ENCODE measurements at places on chromosomes 2 and 18.
A peak's percentile ranks its signal among the peaks of the same experiment; 100 is the strongest.

GRCh38 chr2:148928395-148928794 lies 53.4 kb downstream of the KIF5C start:
- DNase-seq = peak; percentile 40

DNA sequence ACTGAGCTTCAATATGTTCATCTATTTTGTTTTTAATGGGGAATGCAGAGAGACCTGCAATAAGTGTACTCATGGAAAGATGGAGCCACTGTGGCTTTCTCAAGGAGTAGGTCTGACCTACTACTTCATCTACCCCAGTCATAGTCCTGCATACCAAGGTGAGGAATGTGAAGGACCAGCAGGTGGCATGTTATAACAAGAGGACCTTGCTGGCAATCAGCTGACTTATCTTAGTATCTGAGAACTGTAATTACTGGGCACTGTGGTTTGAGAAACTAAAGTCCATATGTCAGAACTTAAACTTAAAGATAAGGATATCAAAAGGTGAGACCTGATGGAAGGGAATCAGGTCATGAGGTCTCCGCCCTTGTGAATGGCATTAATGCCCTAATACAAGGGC lies 1104.2 kb downstream of the BCL11A start:
- no peak for DNase-seq

- no peak for DNase-seq
These were observed 123.8 kb downstream of the BCL11A start for GRCh38 chr2:60429681-60430080.

DNA sequence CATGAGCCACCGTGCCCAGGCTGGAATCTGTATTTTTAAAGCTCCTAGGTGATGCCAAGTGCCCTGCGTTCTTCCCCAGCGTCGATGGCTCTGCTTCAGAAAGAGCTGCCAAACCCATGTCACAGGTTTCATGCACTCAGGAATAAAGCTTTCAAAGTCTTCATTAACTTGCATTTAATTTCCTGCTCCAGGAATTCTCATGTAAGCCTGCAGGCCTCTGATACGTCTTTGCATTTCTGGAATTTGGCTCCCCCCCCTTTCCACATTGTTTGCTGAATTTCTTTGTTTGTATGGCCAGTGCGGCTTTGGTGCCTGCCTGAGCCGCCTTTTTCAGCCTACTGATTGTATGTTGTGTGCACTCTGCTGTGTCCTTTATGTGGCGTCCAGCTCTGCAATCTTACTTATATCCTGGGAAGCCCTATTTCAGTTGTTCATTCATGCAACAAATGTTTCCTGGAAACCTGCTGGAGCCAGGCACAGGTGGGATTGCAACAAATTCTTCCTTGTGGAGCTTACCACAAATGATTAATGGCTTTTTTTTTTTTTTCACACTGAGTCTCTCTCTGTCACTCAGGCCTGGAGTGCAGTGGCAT lies 17.9 kb upstream of the OTOF start:
- DNase-seq = no peak

DNA sequence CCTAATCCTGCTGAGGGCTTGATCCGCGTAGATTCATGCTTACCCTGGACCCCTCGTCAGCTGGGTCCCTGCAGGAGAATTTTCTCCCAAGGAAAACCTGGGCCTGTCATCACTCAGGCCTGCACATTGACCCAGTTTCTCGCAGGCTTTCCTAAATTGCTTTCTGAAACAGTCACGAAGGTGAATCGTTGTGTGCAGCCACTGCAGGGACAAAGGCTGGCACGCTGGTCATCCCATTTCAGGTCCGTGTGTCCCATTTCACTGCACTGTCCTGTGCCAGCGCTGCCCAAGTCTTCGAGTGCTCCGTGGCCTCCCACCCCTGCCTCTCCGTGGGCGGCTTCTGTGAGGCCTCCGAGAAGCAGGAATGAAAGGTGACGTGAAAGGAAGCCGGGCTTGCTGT lies 62.8 kb upstream of the YWHAQ start:
- DNase-seq = no peak

DNA sequence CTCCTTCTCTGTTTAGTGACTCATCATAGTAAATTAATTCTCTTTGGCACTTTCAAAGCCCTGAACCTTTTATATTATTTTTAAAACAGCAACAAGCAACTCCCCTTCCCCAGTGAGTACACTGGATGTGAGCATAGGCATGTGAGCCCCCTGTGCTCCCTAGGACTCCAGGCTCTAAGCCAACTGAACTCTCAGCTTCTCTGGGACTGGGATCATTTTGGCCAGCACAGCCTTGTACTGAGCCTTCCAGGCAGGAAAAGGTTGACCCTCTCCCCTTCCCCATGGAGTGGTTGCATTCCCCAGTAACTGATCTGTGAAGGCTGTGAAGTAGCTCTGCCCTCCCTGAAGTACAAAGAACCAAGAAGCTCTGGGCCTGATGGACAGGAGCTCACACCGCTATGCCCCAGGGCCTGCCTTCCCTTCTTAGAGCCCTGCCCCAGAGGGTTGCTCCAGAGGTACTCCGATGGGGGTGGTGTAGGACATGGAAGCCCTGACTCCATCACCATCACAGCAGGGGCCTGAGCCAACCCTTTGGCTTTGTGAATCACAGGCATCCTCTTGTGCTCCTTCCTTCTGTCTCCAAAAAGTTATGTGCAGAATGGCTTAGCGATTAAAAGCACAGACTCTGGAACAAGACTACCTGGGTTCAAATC lies 57.8 kb downstream of the ADD2 start:
- DNase-seq = no peak

- DNase-seq = no peak
These were observed 94.2 kb upstream of the SP3 start for GRCh38 chr2:174059178-174059883.

- DNase-seq = no peak
These were observed 14.3 kb upstream of the SLC25A52 start for GRCh38 chr18:31774962-31775361.

- no peak for DNase-seq
These were observed 404.7 kb downstream of the BCL11A start for GRCh38 chr2:60148716-60149115.

- peak; percentile 52 for DNase-seq
These were observed 1434.4 kb downstream of the LRP1B start for GRCh38 chr2:140696449-140696848.

DNA sequence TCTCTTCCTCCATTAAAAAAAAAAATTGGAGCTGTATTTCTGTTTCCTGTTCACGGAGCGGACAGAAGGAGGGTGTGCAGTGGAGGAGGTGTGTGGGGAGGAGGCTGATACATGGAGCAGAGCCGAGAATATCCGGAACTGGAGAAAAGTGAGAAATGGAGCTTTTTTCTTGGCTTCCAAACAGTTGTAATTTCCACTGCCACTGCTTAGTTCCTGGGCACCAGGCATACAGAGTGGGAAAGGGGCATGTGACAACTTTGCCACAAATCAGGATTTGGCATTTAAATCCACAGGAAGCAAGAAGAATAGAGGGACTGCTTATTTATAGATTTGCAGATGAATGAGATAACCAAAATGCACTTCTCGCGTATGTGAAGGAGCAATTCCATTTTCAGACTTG lies 71.2 kb downstream of the BCL11A start:
- DNase-seq = no peak

- DNase-seq = no peak
These were observed 154.9 kb downstream of the AQP4 start for GRCh38 chr18:26710470-26711096.

- DNase-seq = no peak
These were observed 190.8 kb downstream of the RTP5 start for GRCh38 chr2:242060212-242060835.

GRCh38 chr2:140990416-140990815 lies 1140.4 kb downstream of the LRP1B start:
- no peak for DNase-seq

DNA sequence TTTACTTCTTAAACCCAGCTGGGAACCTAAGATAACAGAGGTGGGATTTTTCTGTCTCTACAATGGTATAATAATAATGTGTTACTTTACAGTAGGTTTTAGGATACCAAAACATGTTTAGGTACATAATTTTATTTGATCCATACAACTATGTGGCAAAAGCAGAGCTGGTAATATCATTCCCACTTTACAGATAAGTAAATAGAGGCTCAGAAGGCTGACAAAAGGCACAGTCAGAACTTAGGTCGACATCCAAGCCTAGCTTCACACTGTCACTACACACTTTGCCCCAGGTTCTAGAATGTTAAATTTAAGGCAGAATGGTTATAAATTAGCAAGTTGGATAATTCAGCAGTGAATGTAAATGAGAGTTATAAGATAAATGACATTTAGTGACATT lies 189.6 kb upstream of the PARD3B start:
- no peak for DNase-seq

GRCh38 chr2:169838743-169839489 lies 11.7 kb downstream of the UBR3 start:
- DNase-seq = no peak

DNA sequence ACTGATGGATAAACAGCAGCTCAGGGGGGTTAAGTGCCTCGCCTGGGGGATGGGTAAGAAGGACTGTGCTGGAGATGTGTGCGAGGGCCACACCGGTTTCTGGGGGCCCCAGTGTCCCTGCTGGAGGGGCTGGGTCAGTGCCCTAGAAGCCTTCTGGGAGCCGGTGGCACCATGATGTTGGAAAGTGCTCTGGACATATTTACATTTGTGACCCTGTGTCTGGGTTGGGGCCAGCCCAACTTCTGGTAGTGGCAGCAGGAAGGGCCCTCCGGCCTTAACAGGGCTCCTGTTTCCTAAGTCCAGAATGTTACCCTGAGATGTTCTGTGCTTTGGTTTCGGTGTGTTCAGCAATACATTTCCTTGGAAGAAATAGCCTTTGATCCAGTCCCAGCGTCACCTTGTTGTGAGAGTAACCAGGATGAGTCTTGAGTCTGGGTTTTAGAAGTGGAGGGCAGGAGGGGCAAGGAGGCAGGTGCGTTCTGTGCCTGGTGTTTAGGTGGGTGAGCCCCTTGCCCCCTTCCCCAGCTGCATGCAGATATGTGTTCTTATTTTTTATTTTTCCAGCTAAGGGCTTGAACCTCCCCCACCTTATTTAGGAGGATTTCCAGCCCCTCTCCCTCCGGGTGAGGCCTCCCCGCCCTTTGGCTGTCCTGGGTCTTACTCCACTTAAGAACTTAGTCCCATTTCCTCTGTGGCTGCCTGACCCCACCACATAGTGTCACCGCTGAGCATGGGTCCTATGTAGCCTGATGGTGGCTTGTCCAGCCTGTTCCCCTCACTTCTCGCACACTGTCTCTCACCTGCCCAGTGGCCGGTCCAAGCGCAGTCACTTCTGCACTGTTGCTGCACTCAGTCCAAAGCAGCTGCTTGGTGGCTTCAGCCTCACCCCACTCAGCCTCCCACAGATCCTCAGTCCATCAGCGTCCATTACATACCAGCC lies 132.7 kb upstream of the HS6ST1 start:
- no peak for DNase-seq

DNA sequence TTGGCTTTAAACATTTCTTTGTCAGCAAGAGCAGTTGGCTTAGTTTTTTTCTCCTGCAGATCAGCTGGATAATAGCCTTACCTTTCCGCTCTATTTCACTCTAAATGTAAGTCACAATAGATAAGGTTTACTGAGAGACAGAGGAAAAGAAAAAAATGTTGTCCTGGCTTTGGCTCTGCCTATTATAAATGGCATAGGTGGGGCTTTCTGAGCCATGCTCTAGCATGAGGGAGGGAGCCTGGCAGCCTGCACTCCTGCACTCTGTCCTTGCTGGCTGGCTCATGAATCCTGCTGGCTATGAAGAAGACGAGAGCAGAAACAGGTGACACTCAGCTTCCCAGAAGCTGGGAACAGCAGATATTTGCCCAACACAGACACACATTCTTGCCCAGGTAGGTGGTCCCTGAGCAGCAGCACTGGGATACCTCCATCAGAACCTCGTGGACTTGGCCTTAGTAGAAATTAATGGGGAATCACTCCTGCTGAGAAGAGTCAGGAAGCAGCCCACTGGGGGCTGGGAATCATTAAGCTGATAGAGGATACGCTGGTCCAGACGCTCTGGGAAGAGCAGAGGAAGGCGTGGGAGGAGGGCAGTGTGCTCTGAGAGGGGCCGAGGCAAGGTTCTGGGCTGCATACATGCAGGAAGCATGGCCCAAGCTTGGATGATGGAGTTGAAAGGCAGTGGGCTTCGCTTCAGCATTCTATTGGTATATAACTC lies 514.4 kb upstream of the HS6ST1 start:
- no peak for DNase-seq

DNA sequence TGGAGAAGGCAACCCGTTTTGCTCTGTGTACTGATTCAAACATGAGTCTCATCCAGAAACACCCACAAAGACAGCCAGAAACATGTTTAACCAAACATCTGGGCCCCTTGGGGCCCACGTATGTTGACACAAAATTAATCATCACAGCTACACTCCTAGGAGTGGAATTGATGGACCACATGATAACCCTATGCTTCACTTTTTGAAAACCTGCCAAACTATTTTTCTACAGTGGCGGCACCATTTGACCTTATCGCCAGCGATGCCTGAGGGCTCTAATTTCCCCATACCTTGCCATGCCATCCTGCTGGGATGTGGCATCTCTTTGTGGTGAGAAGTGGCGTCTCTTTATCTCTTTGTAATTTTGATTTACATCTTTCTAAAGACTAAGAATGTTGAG lies 38.5 kb downstream of the PSMG2 start:
- DNase-seq = peak; percentile 79

DNA sequence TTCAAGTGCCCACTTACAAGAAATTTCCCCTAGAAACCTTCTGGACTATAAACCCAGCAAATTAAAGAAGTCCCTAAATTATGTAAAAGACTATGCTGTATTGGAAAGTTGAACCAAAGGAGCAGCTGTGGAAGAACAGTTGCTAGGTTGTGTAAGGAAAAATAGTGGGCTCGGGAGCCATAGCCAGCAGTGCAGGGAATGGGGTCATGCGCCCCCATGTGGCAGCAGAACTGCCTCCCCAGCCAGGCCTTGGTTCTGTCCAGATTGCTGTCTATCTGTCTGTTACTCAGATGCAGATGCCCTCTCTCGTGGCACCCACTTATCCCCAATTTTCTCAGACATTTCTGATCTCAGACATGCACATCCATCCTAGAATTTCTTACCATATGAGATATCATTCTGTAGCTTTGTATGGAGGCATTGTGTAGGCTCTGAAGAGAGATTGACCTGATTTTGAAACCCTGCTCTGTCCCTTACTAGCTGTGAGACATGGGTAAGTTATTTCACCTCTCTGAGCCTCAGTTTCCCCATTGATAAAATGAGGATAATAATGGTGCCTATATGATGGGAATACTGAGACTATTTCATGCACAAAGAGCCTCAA lies 258.3 kb downstream of the SS18 start:
- DNase-seq = peak; percentile 3

- peak; percentile 17 for DNase-seq
These were observed 42.1 kb downstream of the FARSB start for GRCh38 chr2:222613715-222614331.

DNA sequence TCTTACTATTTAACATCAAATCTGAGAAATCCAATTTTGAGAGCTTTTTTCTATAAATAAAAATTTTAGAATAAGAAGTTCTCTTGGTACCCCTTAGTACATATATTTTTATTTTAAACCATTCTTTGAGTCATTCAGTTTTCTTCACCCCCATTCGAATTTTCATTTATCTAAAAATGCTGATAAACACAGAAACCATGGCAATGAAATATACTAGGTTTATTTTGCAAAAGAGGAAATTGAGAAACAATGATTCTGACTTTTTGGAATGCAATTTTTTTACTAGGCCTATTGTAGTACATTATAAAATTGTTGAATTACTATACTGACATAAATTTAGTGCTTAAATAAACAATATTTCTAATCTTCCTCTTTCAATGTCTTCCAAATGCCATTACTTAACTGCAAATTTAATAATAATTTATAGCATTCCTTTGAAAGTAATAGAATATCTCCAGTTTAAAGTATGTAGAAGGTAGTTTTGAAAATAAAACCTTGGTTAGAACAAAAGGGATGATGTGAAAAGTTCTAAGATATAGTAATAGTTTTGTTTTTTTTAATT lies 46.3 kb downstream of the TANK start:
- DNase-seq = no peak

GRCh38 chr2:13014783-13015182 lies 298.0 kb downstream of the TRIB2 start:
- DNase-seq = peak; percentile 28
